Activated CD8-positive, alpha-beta T cell treated with anti-CD3 and anti-CD28 coated beads, Interleukin-2, amount 10 ng/mL, durations not matched to agents 7 days and 5 days (primary cell): ENCODE measurements at places on chromosomes 2 and 18.
A peak's percentile ranks its signal among the peaks of the same experiment; 100 is the strongest.

DNA sequence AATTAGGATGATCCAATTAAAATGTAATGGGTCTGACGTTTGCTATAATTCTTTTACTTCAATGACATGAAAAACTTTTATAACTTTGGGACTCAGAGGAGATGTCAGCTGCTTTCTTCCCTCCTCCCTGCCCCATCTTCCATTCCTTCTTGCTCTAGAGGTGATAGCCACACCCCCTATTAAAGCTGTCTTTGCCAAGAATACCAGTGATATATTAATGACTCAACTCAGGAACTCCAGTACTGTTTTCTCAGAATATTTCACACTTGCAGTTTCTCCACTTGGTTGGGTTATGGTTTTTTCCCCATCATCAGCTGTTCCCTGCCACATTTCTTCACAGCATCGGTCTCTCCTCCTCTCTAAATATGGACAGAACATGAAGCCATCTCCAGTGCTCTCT is 184.0 kb downstream of the KCNE4 start:
- H3K27me3 ChIP-seq: no peaks in the 10 kb centered on the region
- no peak for DNase-seq
- no peaks in the 10 kb centered on the region for H3K36me3 ChIP-seq

GRCh38 chr2:191912764-191913163 is 65.9 kb upstream of the CAVIN2 start:
- no peaks in the 10 kb centered on the region for H3K4me1 ChIP-seq
- H3K27me3 ChIP-seq: peaks cover 4% of the 10 kb centered on the region
- DNase-seq: no peak
- H3K4me3 ChIP-seq: no peak overlapping the region
- H3K36me3 ChIP-seq: no peaks in the 10 kb centered on the region

DNA sequence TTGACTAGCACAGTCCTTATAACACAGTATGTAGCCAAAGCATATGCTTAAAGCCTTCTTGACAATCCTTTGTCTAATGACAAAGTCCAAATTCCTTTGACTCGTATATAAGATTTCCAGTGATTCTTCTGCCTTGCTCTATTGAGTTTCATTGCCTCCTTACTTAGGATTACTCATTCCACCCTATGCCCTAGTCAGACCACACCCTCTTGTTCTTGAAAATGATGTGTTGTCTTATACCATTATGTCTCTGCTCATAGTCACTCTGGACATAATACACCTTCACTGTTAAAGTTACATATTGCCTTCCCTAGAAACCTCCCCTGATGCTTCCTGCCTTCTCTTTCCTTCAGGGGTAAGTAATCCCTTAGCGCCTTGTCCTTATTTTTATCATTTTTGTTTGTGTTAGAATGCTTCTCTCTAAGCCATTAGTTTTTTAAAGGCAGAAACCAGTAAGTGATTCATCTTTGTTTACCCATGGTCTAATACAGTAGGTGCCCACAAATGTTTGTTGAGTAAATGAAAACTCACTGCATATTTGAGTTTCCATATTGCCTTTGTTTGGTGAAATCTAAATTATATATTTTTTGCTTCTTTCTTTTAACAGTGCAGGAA is 19.3 kb downstream of the GPD2 start:
- H3K4me1 ChIP-seq: no peaks in the 10 kb centered on the region
- no peak overlapping the region for H3K4me3 ChIP-seq
- H3K27me3 ChIP-seq: no peaks in the 10 kb centered on the region
- no peak overlapping the region for H3K27ac ChIP-seq
- peaks cover 10% of the 10 kb centered on the region for H3K36me3 ChIP-seq

GRCh38 chr2:176079831-176080539 is 3.8 kb downstream of the EVX2 start:
- H3K36me3 ChIP-seq: peaks cover 21% of the 10 kb centered on the region
- H3K4me3 ChIP-seq: peak overlapping the region; percentile 54
- peaks cover 12% of the 10 kb centered on the region for H3K4me1 ChIP-seq
- no peak for DNase-seq

DNA sequence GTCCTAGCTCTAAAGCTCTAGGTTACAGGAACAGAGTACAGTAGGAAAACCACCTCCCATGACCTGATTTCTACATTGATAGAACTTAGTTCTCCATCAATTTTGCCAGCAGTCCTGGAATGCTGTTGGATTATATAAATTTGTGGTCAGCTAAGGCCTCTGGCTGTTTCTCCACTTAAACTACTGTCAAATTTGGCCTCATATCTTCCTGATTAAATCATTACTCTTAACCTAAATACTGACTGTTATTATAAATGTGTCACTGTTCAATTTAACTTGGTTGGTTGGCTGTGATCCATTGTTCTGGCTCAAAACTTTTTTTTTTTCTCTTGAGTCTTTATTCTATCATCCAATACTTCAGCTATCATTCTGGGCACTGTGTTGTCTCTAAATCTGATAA is 71.2 kb downstream of the TGFA start:
- no peaks in the 10 kb centered on the region for H3K36me3 ChIP-seq
- DNase-seq: no peak
- peaks cover 14% of the 10 kb centered on the region for H3K27me3 ChIP-seq
- no peak overlapping the region for H3K27ac ChIP-seq

DNA sequence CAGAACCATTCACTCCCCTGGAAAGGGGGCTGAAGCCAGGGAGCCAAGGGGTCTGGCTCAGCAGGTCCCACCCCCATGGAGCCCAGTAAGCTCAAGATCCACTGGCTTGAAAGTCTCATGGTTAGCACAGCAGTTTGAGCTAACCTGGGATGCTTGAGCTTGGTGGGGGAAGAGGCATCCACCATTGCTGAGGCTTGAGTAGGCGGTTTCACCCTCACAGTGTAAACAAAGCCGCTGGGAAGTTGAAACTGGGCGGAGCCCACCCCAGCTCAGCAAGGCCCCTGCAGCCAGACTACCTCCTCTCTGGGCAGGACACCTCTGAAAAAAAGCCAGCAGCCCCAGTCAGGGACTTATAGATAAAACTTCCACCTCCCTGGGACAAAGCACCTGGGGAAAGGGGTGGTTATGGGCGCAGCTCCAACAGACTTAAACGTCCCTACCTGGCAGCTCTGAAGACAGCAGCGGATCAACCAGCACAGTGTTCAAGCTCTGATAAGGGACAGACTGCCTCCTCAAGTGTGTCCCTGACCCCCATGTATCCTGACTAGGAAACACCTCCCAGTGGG is 14.7 kb upstream of the TTC32 start:
- DNase-seq: no peak
- no peak overlapping the region for H3K4me3 ChIP-seq
- H3K36me3 ChIP-seq: peaks cover 10% of the 10 kb centered on the region
- H3K27me3 ChIP-seq: no peaks in the 10 kb centered on the region
- no peak overlapping the region for H3K27ac ChIP-seq
- no peaks in the 10 kb centered on the region for H3K4me1 ChIP-seq

GRCh38 chr2:63218800-63219526 is 168.3 kb downstream of the OTX1 start:
- no peak for DNase-seq
- no peaks in the 10 kb centered on the region for H3K36me3 ChIP-seq
- H3K27ac ChIP-seq: no peak overlapping the region
- H3K4me3 ChIP-seq: no peak overlapping the region
- H3K27me3 ChIP-seq: no peaks in the 10 kb centered on the region

- H3K36me3 ChIP-seq: no peaks in the 10 kb centered on the region
- no peaks in the 10 kb centered on the region for H3K27me3 ChIP-seq
- H3K4me3 ChIP-seq: no peak overlapping the region
These were observed 171.8 kb downstream of the GBX2 start for GRCh38 chr2:235996419-235996818.

- no peak overlapping the region for H3K4me3 ChIP-seq
- no peak for DNase-seq
- H3K27me3 ChIP-seq: no peaks in the 10 kb centered on the region
- no peaks in the 10 kb centered on the region for H3K36me3 ChIP-seq
- no peaks in the 10 kb centered on the region for H3K4me1 ChIP-seq
These were observed 31.4 kb upstream of the PHLPP1 start for GRCh38 chr18:62683935-62684334.

- no peaks in the 10 kb centered on the region for H3K27me3 ChIP-seq
- H3K27ac ChIP-seq: peak overlapping the region; percentile 89
- no peak overlapping the region for H3K4me3 ChIP-seq
- peaks cover 13% of the 10 kb centered on the region for H3K36me3 ChIP-seq
- DNase-seq: no peak
These were observed 72.2 kb downstream of the HDAC4 start for GRCh38 chr2:239328351-239329191.

GRCh38 chr18:23703057-23703986 is 14.1 kb downstream of the LAMA3 start:
- no peak overlapping the region for H3K4me3 ChIP-seq
- peaks cover 10% of the 10 kb centered on the region for H3K4me1 ChIP-seq
- peak; percentile 40 for DNase-seq
- H3K36me3 ChIP-seq: peaks cover 7% of the 10 kb centered on the region

DNA sequence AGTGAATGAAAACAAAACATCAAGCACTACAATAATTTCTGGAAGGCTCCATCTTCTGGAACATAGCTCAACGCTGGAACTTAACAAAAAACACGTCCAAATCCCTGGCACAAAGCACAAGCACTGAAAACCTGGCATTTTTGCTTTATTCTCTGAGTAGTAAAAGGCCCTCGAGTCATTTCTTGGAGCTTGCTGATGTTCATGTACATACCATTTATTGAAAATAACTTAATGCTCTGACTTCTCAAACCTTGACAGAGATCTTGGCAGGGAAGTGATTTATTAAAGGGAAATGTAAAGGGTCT is 76.5 kb upstream of the STK17B start:
- peaks cover 74% of the 10 kb centered on the region for H3K4me1 ChIP-seq
- H3K27ac ChIP-seq: no peak overlapping the region
- peaks cover 15% of the 10 kb centered on the region for H3K36me3 ChIP-seq
- no peak overlapping the region for H3K4me3 ChIP-seq
- no peak for DNase-seq
- no peaks in the 10 kb centered on the region for H3K27me3 ChIP-seq

DNA sequence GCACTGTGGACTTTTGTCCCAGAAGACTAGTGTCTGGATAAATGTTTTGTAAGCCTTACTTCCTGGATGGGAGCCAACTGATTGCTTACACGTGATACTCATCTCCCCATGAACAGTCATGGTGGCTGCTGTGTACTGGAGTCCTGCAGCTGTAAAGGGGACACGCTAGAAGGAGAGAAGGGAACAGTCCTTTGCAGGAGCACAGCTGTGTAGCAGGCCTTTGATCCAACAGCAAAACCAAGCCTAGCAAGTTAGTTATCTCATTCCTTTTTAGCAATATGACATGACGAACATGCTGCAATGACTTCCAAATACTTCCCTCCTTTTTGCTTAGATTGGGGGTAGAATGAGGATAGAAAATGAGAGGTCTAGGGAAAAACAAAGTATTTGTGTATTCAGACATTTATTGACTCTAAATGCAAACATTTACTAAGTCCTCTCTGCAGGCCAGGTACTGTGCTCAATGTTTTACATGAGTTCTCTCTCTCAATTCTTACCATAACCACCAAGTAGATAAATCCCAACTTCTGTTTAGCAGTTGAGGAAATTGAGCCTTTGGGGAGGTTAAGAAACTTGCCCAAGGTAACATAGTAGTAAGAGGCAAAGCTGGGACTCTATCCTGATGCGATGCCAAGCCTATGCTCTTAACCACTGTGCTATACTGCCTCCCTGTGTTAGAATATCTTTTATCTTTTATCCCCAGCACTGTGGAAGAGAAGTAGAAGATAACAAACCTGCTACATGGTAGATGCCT is 55.4 kb upstream of the CD28 start:
- no peaks in the 10 kb centered on the region for H3K36me3 ChIP-seq
- no peak overlapping the region for H3K4me3 ChIP-seq
- no peak for DNase-seq

DNA sequence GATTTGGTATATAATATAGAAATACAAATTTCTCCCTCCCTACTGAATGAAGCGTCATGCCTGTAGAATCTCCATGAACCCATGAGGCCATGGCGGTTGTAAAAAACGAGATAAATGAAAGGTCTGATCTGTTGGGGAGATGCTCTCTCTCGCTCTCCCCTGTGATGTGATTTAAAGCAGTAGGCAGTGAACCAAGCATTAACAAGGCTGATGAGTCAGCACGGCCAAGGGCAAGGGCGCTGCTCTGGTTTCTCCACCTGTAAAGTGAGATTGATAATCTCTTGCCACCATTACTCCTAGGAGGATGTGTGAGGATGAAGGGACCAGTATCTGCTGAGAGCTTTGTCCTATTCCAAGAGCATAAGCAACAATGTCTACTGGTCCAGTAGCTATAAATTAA is 553.3 kb downstream of the CMPK2 start:
- no peaks in the 10 kb centered on the region for H3K27me3 ChIP-seq
- no peaks in the 10 kb centered on the region for H3K4me1 ChIP-seq
- no peak overlapping the region for H3K4me3 ChIP-seq
- no peak for DNase-seq
- no peaks in the 10 kb centered on the region for H3K36me3 ChIP-seq
- no peak overlapping the region for H3K27ac ChIP-seq

GRCh38 chr2:40430776-40431599 is 20.9 kb downstream of the SLC8A1 start:
- H3K27me3 ChIP-seq: peaks cover 2% of the 10 kb centered on the region
- no peaks in the 10 kb centered on the region for H3K36me3 ChIP-seq
- DNase-seq: no peak
- H3K27ac ChIP-seq: no peak overlapping the region

GRCh38 chr2:218829868-218830451 is 1.6 kb downstream of the PRKAG3 start:
- H3K4me3 ChIP-seq: no peak overlapping the region
- peaks cover 17% of the 10 kb centered on the region for H3K27me3 ChIP-seq
- no peak for DNase-seq
- no peaks in the 10 kb centered on the region for H3K36me3 ChIP-seq

GRCh38 chr2:61980758-61981157 is 75.3 kb downstream of the COMMD1 start:
- H3K27me3 ChIP-seq: no peaks in the 10 kb centered on the region
- H3K4me1 ChIP-seq: no peaks in the 10 kb centered on the region
- H3K36me3 ChIP-seq: no peaks in the 10 kb centered on the region
- H3K4me3 ChIP-seq: no peak overlapping the region

GRCh38 chr2:2926009-2926857 is 451.4 kb downstream of the EIPR1 start:
- DNase-seq: no peak
- H3K27ac ChIP-seq: no peak overlapping the region
- no peaks in the 10 kb centered on the region for H3K36me3 ChIP-seq
- no peaks in the 10 kb centered on the region for H3K4me1 ChIP-seq
- H3K4me3 ChIP-seq: no peak overlapping the region

GRCh38 chr18:48154828-48155227 is 224.4 kb upstream of the SMAD2 start:
- H3K4me3 ChIP-seq: no peak overlapping the region
- H3K27me3 ChIP-seq: peaks cover 27% of the 10 kb centered on the region

- no peak overlapping the region for H3K27ac ChIP-seq
- H3K27me3 ChIP-seq: peaks cover 67% of the 10 kb centered on the region
- H3K36me3 ChIP-seq: no peaks in the 10 kb centered on the region
These were observed 1.1 kb upstream of the HOXD1 start for GRCh38 chr2:176187200-176187898.

GRCh38 chr2:12813166-12813565 is 96.4 kb downstream of the TRIB2 start:
- peaks cover 1% of the 10 kb centered on the region for H3K27me3 ChIP-seq
- no peak overlapping the region for H3K27ac ChIP-seq
- no peak for DNase-seq
- no peak overlapping the region for H3K4me3 ChIP-seq

- no peaks in the 10 kb centered on the region for H3K36me3 ChIP-seq
- DNase-seq: no peak
- H3K27me3 ChIP-seq: no peaks in the 10 kb centered on the region
These were observed 96.4 kb upstream of the LDAH start for GRCh38 chr2:20919297-20919800.
